ENCODE measurements at places on chromosomes 7 and 10.

DNA sequence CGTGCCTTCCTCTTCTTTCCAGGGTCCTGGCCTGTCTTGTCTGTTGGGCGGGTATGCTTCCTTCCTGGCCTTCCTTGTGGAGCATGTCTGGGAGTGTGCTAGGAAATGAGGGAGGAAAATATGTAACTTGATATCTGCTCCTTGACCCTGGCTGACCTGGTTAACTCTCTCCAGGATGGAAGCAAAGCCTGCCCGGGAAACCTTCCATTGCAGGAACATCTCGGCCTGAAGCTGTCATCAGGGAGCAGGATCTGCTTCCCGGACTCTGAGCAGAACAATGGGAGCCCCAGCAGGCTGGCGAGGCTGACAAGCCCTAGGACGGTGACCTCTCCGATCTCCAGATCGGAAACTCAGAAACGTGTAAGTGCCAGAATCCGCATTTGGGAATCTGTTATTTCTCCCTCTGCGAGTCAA, 340.3 kb downstream of the FRMD4A start:
- no peak for DNase-seq

DNA sequence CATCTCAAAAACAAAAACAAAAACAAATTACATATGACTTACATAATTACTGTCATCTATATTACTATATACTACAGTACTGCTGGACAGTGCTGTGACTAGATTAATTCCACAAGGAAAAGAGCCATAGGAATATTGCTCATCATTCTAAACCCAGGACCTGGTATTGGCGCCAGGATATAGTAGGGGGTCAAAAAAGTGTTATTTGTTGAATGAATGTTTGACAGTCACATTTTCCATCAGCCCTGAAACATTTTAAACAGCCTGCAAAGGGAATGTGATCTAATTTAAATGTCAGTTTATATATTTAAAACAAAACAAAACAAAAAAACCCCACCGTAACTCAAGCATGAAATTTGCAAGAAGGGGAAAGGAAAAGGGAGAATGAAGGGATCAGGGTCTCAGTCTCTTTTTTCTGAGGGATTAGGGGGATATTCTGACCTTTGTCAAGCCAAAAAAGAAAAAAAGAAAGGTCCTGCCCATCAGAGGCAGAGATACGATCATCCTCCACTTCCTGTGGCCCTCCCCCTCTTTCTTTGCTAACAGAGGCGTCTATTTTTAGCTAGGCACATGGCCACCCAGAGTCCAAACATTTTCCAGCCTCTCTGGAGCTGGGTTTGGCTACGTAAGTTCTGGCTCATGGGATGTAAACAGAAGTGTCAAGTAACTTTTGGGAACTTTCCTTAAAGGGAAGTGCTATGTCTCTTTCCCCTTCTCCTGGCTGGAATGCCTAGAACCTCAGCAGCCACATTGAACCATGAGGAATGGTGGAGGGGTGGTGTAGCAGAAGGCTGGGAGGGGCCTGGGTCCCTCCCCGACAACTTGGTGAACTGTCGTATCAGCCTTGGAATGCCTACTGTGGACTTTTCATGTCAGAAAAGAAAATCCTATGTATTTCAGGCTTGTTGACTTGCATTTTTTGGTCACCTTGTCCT, 44.6 kb upstream of the DLG5 start:
- DNase-seq: no peak

- no peak for DNase-seq
These were observed 83.3 kb upstream of the CREB5 start for GRCh38 chr7:28328822-28329660.

- no peak for DNase-seq
These were observed 202.6 kb upstream of the FOXK1 start for GRCh38 chr7:4479367-4480039.

DNA sequence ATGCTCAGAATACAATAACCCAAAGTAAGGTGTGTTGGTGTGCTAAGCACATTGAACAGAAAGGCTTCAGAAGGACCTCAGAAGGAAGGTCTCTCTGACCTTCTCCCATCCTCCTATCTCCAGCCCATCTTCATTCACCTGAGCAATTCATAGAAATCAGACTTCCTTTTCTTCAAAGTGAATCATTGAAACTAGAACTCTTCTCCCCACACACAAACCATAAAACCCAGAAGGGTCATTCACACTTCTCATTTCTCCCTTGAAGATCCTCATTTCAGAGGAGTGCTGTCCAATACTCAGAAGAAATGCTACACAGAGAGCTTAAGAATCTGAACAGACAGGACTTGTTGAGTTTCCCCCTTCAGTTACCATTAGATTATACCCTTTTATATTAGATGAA, 89.5 kb downstream of the VWDE start:
- DNase-seq: no peak
